ENCODE measurements at places on chromosomes 12 and 14.

- no peak for DNase-seq
Measured at GRCh38 chr12:88625356-88625755, 45.1 kb upstream of the KITLG start.

DNA sequence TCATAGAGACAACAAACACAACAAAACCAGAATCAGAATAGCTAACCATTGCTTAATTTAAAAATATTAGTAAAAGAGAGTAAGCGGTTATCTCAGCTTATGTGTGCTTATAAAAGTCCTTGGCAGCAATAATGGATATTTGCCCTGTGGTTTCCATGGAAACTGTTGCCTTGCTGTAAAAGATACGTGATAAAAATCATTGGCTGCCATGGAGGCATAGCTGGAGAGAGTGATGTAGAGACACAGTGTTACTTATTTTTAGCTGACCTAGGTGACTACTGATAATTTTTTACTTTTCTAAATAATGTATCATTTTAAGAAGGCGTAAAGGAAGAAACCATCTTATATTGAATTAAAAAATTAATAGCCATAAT lies 92.9 kb downstream of the ERC1 start:
- no peak for DNase-seq

DNA sequence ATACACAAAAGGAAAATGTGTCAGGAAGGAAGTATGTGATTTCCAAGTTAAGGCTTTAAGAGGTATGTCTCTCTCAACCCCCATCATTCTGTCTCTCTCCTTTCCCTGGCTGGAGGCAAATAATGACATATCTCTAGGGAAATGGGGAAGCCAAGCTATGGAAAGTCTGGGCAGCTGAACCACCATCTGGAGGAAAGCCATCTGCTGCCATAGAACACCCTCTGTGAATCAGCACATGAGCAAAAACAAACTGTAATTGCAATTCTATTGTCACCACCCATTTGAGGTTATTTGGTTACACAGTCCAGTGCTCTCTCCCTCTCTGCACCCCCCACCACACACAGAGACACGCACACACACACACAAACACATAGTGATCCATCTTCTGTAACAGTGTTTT lies 766.2 kb downstream of the FLRT2 start:
- DNase-seq, result no peak

DNA sequence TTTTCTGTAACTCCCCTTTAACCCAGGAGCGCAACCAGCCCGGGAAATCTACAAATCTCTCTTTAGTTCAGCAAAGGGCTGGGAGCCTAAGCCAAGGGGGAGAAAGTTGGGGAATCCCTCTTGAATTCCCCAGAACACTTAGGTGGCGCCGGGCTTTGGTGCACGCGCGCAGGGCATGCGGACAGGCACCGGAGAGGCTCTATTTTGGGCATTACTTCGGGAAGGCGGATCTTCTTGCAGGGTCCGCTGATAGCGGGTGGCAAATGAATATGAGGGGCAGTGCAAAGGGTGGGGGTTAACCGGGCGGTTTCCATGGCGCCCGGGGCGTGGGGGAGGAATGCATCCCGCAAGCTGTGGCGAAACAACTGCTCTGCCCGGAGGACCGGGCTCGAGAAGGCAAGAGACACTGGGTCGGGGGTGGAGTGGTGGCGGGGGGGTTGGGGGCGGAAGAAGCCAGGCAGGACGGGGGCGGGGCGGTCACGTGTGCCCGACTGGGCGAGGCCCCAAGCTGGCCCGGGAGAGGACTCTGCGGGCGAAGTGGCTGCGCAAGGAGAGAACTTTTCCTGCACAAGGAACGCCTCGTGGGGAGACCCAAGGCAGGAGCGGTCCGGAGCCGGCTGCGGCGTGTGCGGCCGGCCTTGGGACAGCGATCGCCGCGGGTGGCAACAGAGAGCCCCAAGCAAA lies at the start of gene FLVCR2:
Gene FLVCR2 (plus strand): TSS at position 519 of the 684 bp plus-strand sequence. CDS start 353 bp downstream, outside the sequence.
- peak; percentile 64 for DNase-seq

DNA sequence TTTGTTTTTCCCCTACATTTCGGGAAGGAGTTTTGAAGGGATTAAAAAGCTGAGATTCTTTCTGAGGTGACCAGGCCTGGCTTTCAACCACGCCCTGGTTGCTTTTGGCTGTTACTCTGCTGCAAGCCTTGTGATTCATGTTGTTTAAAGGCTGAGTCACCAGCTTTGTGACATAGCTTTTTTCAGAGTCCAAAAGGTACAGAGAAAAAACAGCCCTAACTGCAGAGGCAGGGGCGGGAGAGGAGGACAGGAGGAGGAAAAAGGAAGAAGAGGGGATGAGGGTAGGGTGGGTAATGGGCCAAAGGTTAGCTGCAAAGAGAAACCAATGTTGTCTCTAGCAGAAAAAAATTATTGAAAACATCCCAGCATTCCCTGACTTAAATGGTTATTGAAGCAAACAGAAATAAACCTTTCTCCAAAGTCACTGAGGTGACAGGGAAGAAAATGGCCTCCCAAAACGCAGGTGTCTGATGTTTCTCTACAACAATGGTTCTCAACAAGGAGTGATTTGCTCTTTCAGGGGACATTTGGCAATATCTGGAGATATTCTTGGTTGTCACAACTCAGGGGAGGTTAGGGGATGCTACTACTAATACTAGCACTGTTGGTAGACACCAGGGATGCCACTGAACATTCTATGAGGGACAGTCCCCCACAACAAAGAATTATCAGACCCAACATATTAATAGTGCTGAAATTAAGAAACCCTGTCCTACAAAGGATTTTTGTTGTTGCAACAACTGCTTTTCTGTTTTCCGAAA lies 2.1 kb upstream of the UBC start:
- DNase-seq, result no peak

DNA sequence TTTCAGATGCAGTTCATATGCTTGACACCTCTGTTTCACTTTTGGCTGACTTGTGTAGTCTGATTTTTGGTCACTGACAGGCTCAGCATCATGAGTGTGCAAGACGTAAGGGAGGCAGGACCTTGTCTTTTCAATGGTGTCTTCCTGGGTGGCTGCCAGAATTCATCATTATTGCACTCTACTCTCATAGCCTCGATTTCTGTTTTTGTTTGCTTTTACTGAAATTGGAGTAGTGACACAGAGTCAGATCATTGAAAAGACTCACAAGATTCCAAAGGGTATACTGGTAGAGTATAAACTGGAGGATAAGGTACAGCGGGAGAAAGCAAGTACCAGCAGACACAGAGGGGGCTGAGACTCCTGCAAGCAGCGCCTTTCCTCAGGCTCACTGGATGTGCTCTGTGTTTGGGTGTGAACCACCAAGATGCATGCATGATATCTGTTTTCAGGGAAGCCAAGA lies 126.3 kb upstream of the FGD4 start:
- DNase-seq, result no peak

- DNase-seq, result no peak
Measured at GRCh38 chr14:24260026-24260779, 2.8 kb downstream of the TGM1 start.

Measured in activated T-cell treated with anti-CD3 and anti-CD28 coated beads, Interleukin-2, amount 50 U/mL, for 1 hour (primary cell).